ENCODE measurements at places on chromosomes 5 and 9. TPM values are rescaled to one million over a fixed set of nuclear protein-coding genes. Genes with fewer than 3 reads are reported as not detected.

The SPATA31D4 gene
- not detected for polyA plus RNA-seq

The PTPA gene
- 53.9 TPM for polyA plus RNA-seq

The LMAN2 gene
- polyA plus RNA-seq, result 145 TPM

The CRAT gene
- polyA plus RNA-seq, result 3.7 TPM

The LCN15 gene
- polyA plus RNA-seq, result 0.76 TPM

The GARIN3 gene
- not detected for polyA plus RNA-seq

The ACTBL2 gene
- not detected for polyA plus RNA-seq

The LSM11 gene
- polyA plus RNA-seq, result 1.2 TPM

The NAA35 gene
- 24.4 TPM for polyA plus RNA-seq

The RXRA gene
- 4.8 TPM for polyA plus RNA-seq

The CDKN2A gene
- polyA plus RNA-seq, result 2.7 TPM

The BARHL1 gene
- not detected for polyA plus RNA-seq

The ADCY2 gene
- 20.0 TPM for polyA plus RNA-seq

The EPB41L4B gene
- 10.9 TPM for polyA plus RNA-seq

The STPG3 gene
- polyA plus RNA-seq, result not detected

The PAPPA gene
- polyA plus RNA-seq, result 0.66 TPM

The FOXD4L5 gene
- not detected for polyA plus RNA-seq

The TSSK1B gene
- not detected for polyA plus RNA-seq

The GPRIN1 gene
- polyA plus RNA-seq, result 4.4 TPM

The F12 gene
- 8.1 TPM for polyA plus RNA-seq

The GABRA6 gene
- polyA plus RNA-seq, result not detected

The TMEM232 gene
- polyA plus RNA-seq, result 1.9 TPM

The ZNF658 gene
- 1.6 TPM for polyA plus RNA-seq

The FBP2 gene
- polyA plus RNA-seq, result not detected

The GBGT1 gene
- polyA plus RNA-seq, result 3.7 TPM

The SEMA4D gene
- 17.1 TPM for polyA plus RNA-seq

The WNT8A gene
- not detected for polyA plus RNA-seq

The GRIA1 gene
- polyA plus RNA-seq, result 0.96 TPM

The CCL19 gene
- not detected for polyA plus RNA-seq

The TPPP gene
- 0.38 TPM for polyA plus RNA-seq

The TLX3 gene
- polyA plus RNA-seq, result not detected

The KCNV2 gene
- polyA plus RNA-seq, result 0.60 TPM

The SLC34A1 gene
- not detected for polyA plus RNA-seq

The PCDHA7 gene
- 1.3 TPM for polyA plus RNA-seq

The C1QTNF3 gene
- polyA plus RNA-seq, result 0.97 TPM

The TXNDC8 gene
- not detected for polyA plus RNA-seq

The CRB2 gene
- polyA plus RNA-seq, result 0.34 TPM

The LHX3 gene
- polyA plus RNA-seq, result not detected

The SPATA6L gene
- polyA plus RNA-seq, result 1.9 TPM

The ZNF883 gene
- 25.1 TPM for polyA plus RNA-seq

The MED22 gene
- polyA plus RNA-seq, result 20.9 TPM

The PDLIM4 gene
- 28.0 TPM for polyA plus RNA-seq

The CER1 gene
- polyA plus RNA-seq, result 0.73 TPM

The GZMA gene
- polyA plus RNA-seq, result not detected

The PCDH12 gene
- 0.29 TPM for polyA plus RNA-seq

The PCDHA12 gene
- polyA plus RNA-seq, result 5.1 TPM

The SVEP1 gene
- polyA plus RNA-seq, result 0.18 TPM
